Bronchial epithelial cell (primary cell): ENCODE measurements at places on chromosomes 2 and 18.

GRCh38 chr2:69375494-69376353 lies 11.3 kb downstream of the GFPT1 start:
- DNase-seq = peak; percentile 39

DNA sequence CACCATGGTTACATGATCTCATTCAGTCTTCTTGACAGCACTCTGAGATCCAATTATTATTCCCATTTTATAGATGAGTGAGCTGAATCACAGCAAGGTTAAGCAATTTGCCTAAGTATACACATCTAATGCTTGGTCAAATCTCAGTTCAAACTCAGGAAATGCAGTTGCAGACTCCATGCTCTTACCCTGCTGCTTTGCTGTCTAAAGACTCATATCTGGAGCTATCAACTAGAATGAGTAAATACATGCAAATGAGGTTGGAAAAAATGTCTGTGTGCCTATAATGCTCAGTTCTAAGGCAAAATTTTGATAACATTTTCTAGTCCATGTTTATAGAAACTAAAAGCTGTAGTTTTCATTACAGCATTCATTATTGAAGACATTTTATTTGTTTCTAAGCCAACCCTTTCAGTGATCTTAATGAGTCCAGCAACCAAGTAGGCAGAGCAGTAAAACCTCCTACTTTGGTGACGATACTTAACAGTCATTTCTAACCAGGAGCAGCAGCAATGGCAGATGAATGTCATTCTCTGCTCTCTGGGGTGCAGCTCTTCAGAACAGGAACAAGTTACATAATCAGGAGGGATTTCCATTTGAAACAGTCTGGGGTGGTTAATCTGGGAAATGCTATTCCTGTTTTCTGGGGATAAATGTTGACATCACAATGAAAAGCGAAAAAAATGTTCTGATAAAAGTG lies 396.8 kb upstream of the UBE2E3 start:
- DNase-seq = no peak

DNA sequence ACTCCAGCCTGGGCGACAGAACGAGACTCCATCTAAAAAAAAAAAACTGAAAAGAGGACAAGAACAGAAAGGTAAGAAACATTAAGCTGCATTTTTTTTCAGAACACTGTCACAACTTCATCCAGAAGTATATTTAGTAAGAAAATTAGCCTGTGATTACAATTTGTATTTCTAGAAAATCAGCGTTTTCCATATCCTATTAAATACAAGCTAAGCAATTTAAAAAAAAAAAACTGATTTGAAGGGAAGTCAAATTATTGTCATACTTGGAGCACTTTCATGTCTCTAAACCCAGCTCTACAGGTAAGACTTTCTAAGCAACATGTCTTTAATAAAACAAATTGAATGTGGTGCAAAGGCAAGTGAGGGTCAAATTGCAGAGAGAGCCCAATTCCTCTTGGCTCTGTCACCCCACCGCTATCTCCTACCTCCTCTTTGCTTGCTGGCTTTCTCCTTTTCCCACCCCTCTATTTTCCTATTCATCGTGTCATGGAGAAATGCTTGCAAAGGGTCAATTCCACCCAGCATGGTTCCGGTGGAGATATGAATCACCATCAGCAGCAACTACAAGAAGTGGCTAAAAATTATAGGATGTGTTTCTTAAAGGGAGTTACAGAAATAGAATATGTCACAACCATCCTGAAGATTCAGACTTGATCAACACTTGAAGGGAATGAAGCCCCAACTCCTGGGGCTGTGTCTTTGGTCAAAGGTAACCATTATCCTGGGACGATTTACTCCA lies 68.4 kb upstream of the BCL11A start:
- no peak for DNase-seq

DNA sequence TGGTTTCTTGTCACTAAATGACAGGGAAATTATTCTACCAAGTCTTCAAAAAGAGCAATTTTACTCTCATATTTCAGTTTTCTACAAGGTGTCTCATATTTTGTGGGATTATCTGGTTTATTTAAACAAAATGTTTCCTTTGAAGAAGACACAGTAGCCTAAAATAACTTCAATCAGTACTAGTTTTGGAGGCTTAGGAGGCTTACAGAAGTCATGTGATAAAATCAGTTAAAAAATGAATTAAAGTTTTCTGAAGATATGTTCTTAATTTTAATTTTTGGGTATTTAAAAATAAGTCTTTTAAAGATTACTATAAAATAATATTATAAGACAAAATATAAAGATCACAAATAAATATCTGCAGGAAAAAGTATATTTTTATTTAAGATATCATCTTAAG lies 95.9 kb downstream of the XIRP2 start:
- DNase-seq = no peak
